ENCODE measurements at places on chromosomes 13 and 19. TPM values are rescaled to one million over a fixed set of nuclear protein-coding genes. Genes with fewer than 3 reads are reported as not detected.

- DNase-seq: no peak
Observed at GRCh38 chr19:23784274-23784673, 25.6 kb upstream of the ZNF681 start.

- no peak for DNase-seq
Observed at GRCh38 chr13:105165449-105166125, 1369.9 kb downstream of the EFNB2 start.

DNA sequence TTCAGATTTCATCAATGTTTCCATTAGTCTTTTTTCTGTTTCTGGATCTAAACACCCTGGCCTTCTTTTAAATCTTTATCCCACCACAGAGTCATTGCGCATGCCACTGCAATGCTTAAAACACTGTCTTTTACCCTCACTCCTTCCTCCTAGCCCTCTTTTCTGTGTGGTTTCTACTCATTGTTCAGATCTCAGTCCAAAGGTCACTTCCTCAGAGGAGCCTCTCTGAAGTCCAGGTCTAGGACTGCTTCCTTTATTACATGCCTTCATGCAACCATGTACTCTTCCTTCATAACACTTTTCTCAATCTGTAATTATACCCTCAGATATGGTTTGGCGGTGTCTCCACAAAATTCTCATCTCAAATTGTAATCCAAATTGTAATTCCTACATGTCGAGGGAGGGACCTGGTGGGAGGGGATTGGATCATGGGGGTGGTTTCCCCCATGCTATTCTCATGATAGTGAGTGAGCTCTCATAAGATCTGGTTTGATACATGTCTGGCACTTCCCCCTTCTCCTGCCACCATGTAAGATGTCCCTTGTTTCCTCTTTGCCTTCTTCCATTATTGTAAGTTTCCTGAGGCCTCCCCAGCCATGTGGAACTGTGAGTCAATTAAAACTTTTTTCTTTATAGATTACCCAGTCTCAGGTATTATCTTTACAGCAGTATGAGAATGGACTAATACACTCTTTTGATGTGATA is 808.9 kb downstream of the DIAPH3 start:
- DNase-seq: no peak

DNA sequence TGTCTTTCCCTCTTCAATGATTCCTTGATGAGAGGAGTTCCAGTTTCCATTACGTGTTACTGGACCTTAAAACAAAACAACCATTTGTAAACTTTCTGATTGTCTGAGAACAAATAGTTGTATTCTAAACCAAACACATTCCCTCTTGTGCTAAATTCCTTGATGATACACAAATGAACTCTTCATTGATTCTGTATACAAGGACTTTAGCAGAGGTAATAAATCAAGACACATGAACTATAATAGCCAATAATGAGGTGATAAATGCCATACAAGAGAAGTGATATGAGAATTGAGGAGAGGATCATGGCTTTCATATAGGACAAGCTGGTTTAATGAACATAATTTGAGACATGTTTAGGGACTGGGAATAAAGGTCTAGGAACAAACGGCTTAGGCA is 13.5 kb upstream of the GPC5 start:
- no peak for DNase-seq

- no peak for DNase-seq
Observed at GRCh38 chr19:4430760-4431159, 26.8 kb downstream of the UBXN6 start.

DNA sequence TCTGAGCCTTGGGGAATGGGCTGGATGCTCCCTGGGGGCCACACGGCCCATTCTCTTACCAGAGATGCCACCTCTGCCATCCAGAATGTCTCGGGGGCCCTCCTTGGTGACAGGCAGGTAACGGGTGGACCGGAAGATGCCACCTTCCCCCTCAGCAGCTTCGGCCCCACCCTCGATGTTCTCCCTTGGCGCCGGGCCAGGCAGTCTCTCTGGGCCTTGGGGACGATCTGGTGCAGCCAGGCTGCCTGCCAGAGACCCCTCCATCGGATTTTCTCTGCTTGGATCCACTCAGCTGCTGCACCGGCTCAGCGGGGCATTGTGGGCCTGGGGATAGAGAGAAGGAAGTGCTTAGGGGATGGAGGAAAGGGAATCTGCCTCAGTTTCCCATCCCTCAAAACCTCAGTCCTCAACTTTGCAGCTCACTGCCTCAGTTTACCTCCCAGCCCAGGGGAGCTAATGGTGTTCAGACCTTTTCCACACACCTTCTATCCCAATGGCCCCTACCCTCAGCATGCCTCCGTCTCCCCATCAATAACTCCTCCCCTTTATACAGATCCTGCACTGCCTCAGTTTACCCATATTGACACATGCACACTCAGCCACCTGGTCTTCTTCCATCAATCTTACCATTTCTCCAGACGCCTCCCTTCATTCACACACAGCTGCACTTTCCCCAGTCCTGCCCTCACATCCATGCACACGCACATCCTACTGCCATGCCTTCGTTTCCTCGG is 1.5 kb downstream of the WIZ start:
- no peak for DNase-seq

- no peak for DNase-seq
Observed at GRCh38 chr19:6022570-6023064, 44.7 kb upstream of the RANBP3 start.

DNA sequence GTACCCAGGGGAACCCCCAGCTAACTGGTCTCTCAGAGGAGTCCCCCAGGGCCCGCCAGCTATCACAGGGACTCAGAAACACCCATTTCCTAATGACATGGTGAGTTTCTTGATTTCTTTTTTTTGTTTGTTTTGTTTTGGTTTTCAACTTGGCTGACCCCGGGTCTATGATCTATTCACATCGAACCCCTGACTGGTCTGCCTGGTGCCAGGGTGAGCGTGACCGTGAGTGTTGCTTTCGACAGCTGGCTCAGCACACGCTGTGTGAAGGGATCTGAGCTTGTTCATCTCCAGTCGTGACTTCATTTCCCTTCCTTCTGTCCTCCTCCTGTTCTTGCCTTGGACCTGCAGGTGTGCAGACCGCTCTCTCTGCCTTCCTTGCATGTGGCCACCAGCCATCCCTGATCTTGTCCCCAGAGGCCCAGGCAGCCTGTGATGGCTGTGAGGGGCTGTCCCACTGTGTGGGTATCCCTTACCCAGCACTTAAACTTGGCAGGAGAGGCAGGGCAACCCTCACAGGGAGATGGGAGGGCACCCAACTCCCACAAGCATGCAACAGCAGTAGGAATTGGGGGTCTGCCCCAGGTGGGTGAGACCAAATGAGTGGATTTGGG is 26.2 kb downstream of the TMEM161A start:
- no peak for DNase-seq

DNA sequence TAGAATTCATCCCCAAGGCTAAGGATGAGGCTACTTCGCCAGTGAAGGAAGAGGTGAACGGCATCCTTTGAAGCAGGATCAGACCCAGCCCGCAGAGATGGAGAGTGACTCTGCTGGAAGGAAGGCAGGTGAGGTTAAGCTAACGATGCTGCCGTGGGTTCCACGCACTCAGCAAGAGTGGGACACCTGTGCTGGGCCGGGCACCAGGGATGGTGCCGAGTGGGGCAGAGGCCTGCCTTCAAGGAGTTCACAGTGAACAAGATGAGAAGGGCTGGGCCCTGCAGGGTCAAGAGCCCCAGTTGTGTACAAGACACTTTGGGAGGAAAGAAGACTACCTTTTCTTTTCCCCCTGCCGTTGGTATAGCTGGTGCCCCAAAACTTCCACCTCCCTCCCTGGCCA is 606.6 kb downstream of the LIG4 start:
- no peak for DNase-seq

- no peak for DNase-seq
Observed at GRCh38 chr13:98524391-98524790, 52.5 kb downstream of the STK24 start.

- DNase-seq: no peak
Observed at GRCh38 chr19:18390065-18390907, 4.3 kb downstream of the GDF15 start.

DNA sequence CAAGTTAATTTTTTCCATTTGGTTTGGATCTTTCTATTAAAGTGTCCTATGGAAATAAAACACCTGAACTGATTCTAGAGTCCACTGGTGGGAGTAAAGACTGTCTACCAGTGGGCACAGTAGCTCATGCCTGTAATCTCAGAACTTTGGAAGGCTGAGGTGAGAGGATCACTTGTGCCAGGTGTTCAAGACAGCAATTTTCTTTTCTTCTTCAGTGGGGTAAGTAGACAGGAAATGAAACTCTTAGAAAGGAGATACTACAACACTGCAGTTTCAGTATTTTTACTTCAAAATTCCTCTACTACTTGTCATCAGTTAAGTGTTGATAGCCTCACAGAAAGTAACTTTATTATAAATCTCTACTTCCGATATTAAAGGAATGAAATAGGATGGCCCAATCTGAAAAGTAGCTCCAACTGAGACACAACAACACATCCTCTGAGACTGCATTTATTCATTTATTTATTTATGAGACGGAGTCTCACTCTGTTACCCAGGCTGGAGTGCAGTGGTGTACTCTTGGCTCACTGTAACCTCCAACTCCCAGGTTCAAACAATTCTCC is 26.3 kb downstream of the DNMT1 start:
- DNase-seq: no peak

Gene SPACA4
- not detected for total RNA-seq

Gene VN1R2
- total RNA-seq: 0.31 TPM

Gene NBEA
- total RNA-seq: 251 TPM

Gene RGS9BP
- total RNA-seq: 0.78 TPM

Gene SLC17A7
- 34.6 TPM for total RNA-seq

Gene ZNF541
- not detected for total RNA-seq

Gene ZNF223
- 14.8 TPM for total RNA-seq
